ENCODE measurements at places on chromosomes 3 and 15.

DNA sequence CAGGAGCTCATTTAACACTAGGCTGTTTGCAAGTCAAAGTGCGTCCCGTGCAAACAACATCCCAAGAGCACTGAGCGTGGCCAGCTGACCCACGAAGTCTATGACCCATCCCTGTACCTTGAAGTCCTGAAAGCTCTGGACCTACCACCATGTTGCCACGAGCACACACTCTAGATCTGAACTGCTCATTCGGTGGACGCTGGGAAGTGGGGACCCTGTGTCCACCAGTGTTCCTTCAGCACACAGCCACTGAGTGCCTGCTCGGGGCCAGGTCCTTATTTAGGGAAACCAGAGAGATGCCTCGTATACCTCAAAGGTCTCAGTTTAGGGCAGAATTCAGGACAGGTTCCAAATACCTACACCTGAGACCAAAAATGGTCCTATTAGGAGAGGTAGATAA is 236.9 kb downstream of the XXYLT1 start:
- DNase-seq: no peak

GRCh38 chr3:139695426-139696313 is 17.9 kb upstream of the NMNAT3 start:
- DNase-seq: no peak

DNA sequence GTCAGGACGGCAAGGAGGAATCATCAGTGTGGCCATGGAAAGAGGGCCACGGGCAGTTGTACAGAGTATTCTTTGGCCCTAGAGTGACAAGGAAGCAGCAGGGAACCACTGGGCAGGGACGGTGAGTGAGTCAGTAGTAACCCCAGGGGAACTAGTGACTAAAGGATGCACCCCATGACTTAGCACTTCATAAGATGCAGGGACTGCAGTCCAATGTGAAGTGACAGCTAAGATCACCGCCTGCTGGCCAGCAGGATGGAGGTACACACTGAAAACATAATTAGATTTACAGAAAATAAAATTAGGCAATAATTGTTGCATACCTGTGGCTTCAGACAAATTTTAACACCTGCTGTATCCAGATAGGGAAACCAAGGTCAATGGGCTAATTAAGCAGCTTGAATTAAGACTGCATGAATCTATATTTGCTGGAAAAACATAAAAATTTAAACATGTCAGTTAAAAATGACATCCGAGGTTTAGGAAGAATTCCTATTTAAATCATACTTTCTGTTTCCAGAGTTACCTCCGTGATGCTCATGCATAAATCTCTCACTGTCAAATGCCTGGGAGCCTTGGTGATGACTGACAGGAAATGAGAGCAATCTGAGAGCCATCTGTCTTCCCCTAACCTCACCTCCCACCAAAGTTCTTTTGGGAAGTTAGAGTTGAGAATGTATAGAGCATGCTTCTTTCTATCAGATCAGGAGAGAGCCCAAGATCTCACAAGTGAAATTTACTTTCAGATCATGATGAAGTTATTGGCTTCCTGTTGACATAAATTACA is 56.5 kb downstream of the DCLK3 start:
- DNase-seq: no peak

GRCh38 chr3:1969281-1969680 is 129.4 kb upstream of the CNTN4 start:
- no peak for DNase-seq

DNA sequence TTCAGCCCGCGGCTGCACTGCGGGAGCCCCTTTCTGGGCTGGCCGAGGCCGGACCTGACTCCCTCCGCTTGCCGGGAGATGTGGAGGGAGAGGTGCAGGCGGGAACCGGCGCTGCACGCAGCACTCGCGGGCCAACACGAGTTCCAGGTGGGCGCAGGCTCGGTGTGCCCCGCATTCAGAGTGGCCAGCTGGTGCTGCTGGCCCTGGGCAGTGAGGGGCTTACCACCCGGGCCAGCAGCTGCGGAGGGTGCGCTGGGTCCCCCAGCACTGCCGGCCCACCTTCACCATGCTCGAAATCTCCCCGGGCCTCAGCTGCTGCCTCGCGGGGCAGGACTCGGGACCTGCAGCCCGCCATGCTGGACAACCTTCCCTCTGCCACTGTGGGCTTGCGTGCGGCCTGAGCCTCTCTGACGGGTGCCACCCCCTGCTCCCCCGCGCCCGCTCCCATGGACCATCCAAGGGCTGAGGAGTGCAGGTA is 733.5 kb upstream of the CCDC54 start:
- DNase-seq: no peak

DNA sequence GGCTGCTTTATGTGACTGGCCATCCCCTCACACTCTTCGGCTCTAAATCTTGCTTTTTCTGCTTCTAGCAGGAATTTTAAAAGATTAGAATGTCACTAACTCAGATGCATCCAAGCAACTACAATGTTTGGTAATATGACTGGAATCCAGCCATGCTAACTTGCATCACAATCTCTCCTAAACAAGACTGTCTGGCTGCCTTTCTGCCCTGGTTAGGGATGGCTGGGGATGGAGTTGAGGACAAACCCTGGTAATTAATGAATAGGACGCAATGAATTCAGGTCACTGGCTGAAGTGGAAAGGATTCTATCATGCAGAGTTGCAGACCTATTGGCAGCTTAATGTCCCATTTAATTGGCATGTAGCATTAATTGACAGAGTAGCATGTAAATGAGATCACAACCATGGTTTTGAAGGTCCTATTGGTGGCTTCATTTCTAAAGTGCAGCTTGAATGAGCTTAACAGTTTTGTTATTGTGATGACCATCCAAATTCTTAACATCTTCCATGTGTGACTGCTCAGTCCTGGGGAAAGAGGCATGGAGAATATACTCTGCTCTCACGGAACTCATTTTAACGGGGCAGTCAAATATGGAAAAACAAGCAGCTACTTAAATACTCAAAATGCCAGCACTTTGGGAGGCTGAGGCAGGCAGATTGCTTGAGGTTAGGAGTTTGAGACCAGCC is 21.7 kb downstream of the NMNAT3 start:
- DNase-seq: no peak

GRCh38 chr3:113193719-113194118 is 17.6 kb upstream of the BOC start:
- DNase-seq: no peak

DNA sequence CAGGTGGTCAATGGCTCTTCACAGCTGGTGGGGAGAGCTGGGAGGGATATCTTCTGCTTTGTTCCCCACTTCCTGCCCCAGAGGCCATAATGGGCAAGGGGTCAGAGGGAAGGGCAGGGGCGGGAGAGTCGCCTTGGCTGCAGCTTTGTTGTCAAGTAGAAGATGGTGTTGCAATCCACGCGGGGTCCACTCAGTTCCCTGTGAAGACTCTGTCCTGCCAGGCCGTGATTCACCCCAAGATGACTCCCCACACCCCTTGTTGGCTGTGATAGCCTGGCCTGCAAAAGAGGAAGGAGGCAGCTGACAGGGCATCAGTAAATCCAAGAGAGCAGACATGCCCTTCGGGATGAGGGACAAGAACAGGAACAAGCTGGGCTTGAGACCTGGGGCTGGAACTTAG is 6.9 kb downstream of the GALNT15 start:
- DNase-seq: no peak

GRCh38 chr3:197241173-197241572 is 57.2 kb downstream of the DLG1 start:
- no peak for DNase-seq

- DNase-seq: peak; percentile 84
Observed at GRCh38 chr15:25790000-25790660, 73.0 kb downstream of the ATP10A start.

- no peak for DNase-seq
Observed at GRCh38 chr3:27590437-27591298, 106.5 kb upstream of the SLC4A7 start.

DNA sequence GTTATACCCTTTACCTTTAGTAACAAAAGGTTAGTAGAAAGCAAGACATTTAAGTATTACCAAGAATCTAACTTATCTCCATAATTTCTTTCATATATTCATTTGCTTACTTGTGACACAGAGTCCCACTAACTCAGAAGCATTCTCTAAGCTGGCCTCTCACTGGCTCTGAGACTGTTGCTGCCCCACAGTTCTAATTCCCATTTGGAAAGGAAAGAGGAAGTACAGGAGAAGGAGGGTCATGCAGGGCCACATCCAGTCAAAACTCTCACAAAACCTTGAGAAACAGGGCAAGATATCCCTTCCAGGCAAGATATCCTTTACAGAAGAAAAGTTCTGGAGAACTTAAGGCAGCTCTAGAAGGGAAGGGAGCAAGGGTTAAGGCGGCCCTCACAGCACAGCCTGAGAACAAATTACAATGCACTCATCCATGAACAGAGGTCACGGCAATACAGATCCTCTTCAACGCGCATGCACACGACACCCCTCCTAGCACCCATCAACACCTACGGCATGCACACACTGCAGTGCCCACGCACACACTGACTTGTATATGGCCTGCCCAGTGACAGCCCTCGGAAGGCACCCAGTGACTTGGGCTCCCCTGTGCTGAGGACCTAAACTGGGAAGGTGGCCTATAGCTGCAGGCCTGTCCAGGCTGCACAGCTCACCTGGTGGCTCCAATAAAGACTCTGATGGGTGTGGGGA is 13.0 kb upstream of the MYO5C start:
- no peak for DNase-seq

DNA sequence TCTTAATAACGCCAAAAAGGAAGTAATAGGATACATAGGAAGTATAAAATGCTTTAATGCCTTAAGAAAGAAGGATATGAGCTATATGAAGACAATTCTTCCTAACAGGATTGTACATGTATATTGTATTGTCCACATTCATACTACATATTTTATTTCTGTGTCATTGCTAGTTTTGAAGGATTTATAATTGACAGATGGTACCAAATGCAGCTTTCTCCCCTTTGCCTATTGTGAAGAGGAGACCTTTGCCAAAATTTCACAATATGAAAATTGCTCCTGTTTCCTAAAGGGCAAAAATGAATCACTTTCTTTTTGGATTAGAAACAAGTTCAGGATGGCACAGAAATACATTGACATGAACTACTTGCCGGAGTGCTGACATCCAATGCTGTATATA is 34.8 kb upstream of the EOMES start:
- DNase-seq: no peak

GRCh38 chr3:45946307-45946706 is 3.0 kb downstream of the CXCR6 start:
- no peak for DNase-seq

All from fibroblast of skin of left biceps (primary cell).